Ecto neural progenitor cell (in vitro differentiated cells): ENCODE measurements at places on chromosomes 5 and 9.

DNA sequence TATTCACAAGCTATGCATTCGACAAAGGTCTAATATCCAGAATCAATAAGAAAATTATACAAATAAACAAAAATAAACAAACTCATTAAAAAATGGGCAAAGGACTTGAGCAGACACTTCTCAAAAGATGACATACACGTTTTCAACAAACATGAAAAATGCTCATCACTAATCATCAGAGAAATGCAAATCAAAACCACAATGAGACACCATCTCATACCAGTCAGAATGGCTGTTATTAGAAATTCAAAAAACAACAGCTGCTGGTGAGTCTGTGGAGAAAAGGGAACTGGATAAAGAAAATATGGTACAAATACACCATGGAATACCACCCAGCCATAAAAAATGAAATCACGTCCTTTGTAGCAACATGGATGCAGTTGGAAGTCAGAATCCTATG, 45.1 kb upstream of the PUM3 start:
- DNase-seq, result no peak

DNA sequence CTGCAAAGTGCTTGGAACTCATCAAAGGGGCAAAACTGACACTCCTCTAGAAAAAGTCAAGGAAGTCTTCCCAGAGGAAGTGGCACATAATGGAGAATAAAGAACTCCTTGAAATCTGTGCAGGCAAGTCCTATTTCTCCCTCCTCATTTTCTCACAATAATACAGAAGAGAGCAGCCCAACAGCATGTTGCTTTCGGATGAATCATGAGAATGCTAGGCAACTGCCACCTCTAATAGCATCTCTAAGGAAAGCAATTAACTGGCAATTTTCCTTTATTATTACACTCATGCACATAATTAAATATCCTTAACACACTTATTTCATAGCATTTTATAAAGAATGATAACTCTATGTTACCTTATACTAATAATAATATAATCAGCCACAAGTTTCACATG, 122.2 kb upstream of the PTGER4 start:
- DNase-seq, result no peak

DNA sequence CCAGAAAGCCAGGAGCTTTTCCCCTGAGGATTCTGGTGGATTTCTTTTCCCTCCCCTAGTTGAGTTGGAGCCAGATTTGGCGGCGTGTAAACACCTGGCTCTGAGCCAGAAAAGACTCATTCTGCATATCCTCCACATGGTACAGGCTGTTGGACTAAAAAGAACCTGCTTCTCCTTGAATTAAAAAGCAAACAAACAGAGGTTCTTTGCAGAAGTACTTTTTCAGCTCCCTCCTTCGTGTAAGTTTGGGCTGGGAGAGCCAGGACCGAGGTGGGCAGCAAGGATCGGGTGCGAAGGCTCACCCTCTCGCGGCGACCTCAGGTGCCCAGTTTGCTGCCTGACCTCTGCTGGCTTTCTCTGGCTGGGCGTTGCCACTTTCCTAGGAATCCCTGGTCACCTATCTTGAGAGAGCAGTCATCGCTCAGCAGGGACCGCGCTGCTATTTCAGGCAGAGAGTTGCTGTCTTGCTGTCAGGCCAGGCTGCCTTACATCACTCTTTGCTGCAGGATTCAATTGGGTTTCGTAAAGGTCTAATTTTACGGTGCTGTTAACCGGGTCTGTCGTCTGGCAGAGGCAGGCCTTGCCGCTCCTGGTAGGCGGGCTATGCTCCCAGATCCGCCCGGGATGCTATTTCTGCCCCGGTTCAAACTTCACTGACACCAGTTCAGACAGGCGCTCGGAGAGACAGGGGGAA, 3.2 kb downstream of the PAPPA start:
- peak; percentile 70 for DNase-seq

GRCh38 chr9:94824411-94824810, 97.9 kb downstream of the AOPEP start:
- no peak for DNase-seq

GRCh38 chr5:168472329-168472728, 13.9 kb upstream of the RARS1 start:
- no peak for DNase-seq

GRCh38 chr9:91945277-91946085, 4.5 kb downstream of the ROR2 start:
- DNase-seq, result peak; percentile 29

DNA sequence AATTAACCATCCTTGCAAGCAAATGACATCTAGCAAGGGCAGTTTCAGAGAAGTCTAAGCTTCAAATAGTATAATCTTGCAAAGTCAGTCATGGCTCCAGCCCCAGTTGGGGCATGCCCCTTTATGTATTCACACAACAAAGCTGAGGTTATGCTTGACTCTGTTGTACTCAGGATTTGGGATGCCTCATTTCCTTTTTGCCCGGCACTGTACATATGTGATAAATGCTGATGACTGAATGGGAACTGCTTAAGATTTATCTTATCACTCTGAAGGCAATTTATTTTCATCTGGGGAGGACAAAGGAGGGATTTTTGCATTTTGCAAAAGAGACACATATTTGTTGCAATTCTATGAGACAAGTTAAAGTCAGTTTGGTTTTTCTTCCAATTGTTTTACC, 219.2 kb downstream of the TRPM3 start:
- DNase-seq, result no peak

- DNase-seq, result no peak
Measured at GRCh38 chr5:24737163-24737562, 92.4 kb upstream of the CDH10 start.

DNA sequence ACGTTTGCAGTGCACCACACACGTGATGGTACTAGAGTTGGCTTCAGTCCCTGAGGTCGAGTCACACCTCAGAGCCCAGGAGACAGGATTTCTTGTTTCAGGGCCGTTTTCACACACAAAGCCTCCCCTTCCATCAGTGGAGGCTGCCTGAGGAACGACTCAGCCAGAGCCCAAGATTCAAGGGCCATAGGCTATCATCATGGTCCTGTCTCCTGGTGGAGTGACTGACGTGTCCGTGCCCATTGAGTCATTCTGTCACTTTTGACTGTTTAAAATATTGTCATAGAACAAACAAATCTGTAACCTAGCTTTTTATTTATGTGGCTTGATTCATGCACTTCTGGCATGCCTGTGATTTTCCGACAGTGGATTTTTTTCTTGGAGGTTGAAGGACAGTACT, 28.3 kb downstream of the CAMK2A start:
- DNase-seq, result no peak

GRCh38 chr5:38830521-38831051, 15.2 kb upstream of the OSMR start:
- DNase-seq, result no peak

GRCh38 chr5:141484641-141485311, at the start of gene PCDHGC4:
PCDHGC4 (plus strand) TSS chr5:141485030; CDS start chr5:141485174, 144 bp downstream.
- peak; percentile 92 for DNase-seq

GRCh38 chr5:132526974-132527564, 16.3 kb downstream of the IL5 start:
- no peak for DNase-seq

DNA sequence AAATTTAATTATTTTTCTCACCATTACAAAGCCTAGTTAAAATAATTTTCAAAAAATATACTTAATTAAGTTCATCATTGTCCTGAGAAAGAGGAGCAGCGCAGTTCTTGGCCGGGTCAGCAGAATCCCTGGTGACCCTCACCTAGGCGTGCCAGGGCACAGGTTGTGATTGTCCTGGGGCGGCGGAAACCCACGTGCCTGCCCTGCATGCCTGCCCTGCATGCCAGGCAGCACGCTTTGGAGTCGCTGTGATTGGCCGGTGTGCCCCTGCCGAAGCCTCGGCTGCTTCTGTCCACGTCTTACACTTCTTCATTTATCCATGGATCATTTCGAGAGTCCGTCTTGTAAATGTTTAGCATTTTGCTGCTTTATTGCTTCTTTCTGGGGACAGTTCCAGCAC, 25.6 kb downstream of the SLC12A2 start:
- DNase-seq, result no peak

- no peak for DNase-seq
Measured at GRCh38 chr5:92378966-92379611, 996.0 kb upstream of the ARRDC3 start.

- no peak for DNase-seq
Measured at GRCh38 chr5:27124590-27124989, 86.2 kb upstream of the CDH9 start.

DNA sequence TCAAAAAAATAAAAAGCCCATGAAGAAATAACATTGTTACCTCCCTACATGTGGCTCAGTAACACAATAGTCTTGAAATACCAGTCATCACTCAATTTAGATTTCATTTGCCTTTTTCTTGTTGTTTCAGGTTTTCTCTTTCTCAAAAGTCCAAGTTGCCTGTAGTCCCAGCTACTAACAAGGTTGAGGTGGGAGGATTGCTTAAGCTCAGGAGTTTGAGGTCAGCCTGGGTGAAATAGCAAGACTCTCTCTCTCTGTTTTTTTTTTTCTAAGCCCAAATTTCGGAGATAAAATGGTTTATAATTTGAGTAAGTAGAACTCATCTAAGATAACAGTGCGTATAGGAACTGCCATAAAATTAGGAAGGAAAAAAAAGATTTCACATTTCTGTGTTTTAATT, 17.5 kb upstream of the NDUFS4 start:
- no peak for DNase-seq

DNA sequence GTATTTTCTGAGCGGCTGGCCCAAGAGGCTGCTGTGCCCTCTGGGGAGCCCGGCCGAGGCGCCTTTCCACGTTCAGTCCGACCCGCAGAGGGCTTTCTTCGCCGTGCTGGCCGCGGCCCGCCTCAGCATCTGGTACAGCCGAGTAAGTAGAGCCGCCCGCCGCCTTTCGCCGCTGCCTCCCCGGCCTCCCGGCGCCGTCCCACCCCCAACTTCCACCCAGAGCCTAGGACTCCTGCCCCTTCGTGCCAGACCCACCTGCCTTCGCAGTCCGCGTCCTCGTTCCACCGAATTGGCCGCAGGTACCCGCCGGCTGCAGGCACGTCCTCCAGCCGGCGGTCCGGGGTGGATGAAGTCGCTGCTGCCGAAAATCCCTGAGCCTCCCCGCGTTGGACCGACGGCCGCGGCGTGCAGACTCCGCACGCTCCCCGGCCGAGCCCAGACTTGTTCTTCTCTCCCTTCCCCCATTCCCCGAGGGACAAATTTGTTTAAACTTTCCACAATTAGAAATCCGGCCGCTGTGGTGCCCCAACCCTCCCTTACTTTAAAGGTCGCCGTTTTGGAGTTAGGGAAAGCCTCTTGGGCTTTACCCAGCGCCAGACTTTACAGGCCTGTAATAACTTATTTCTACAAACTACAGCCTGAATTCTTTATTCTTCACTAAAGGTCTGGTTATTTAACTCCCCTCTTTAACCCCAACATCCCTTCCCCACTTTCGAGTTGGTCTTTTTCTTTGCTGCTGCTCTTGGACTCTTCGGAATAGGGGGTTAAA, 589 bp downstream of the RIC1 start:
- DNase-seq, result peak; percentile 75

GRCh38 chr5:176789873-176790615, 20.3 kb upstream of the UNC5A start:
- DNase-seq, result no peak

DNA sequence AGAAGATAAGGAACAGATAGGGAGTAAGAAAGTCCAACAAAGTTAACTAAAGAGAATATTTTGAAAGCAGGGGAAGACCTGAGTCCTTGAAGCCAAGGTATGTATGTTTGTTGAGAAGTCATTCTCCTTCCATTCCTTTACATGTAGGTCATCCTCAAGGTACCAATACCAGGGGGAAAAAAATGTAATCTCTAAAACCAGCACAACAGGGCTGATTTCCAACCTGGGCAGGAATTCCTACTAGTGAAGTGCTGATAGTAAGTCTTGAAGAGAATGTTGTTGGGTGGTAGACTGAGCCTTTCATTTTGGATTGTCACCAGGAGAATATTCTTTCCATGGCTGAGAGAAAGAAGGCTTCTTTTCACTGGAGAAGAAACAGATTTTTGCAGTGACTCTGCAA, 117.1 kb upstream of the ZNF462 start:
- no peak for DNase-seq

DNA sequence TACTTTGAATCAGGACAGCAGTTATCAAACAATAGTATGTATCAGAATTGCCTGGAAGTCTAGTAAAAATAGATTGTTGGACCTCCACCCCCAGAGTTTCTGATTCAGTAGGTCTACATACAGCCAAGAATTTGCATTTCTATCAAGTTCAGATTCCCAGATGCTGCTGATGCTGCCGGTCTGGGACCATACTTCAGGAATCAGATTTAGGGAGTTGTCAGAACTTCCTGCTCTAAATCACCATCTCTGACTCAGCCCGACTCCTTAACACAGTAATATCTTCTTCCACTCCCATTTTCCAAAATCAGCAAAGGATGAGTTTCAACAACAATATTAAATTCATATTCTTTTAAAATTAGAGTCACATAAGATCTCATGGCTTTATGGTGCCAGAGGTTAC, 227.2 kb upstream of the TMEM161B start:
- DNase-seq, result no peak

- no peak for DNase-seq
Measured at GRCh38 chr5:34494111-34494755, 161.9 kb upstream of the RAI14 start.
